Activated T-cell treated with anti-CD3 and anti-CD28 coated beads, Interleukin-2, amount 50 U/mL, for 24 hours (primary cell): ENCODE measurements at places on chromosomes 4 and X.

GRCh38 chrX:127571834-127572233 lies 480.4 kb downstream of the ACTRT1 start:
- DNase-seq, result no peak

GRCh38 chr4:120819805-120820437 lies 102.6 kb downstream of the PRDM5 start:
- no peak for DNase-seq

DNA sequence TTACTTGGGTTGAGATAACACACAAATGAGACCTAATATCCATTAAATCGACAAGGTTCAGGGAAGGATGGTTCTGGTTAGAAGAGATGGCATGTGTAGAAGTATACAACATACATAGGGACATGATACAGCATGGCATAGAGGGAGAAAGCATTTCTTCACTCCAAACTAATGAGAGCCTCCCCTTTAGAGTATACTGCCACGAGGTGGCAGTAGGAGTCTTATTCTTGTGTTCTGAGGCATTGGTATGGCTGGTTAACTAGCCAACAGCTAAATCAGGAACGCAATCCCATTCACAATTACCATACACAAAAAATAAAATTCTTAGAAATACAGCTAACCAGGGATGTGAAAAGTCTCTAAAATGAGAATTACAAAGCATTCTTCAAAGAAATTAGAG lies 29.1 kb upstream of the TRO start:
- no peak for DNase-seq

- DNase-seq, result no peak
Measured at GRCh38 chr4:135492439-135492838, 1290.8 kb upstream of the PABPC4L start.

- DNase-seq, result no peak
Measured at GRCh38 chr4:31194823-31195222, 474.7 kb downstream of the PCDH7 start.

- no peak for DNase-seq
Measured at GRCh38 chr4:59570860-59571476, 1629.2 kb upstream of the ADGRL3 start.

- DNase-seq, result no peak
Measured at GRCh38 chrX:18036394-18036793, 175.3 kb upstream of the RAI2 start.

GRCh38 chr4:73673286-73673685 lies 53.0 kb upstream of the RASSF6 start:
- no peak for DNase-seq

DNA sequence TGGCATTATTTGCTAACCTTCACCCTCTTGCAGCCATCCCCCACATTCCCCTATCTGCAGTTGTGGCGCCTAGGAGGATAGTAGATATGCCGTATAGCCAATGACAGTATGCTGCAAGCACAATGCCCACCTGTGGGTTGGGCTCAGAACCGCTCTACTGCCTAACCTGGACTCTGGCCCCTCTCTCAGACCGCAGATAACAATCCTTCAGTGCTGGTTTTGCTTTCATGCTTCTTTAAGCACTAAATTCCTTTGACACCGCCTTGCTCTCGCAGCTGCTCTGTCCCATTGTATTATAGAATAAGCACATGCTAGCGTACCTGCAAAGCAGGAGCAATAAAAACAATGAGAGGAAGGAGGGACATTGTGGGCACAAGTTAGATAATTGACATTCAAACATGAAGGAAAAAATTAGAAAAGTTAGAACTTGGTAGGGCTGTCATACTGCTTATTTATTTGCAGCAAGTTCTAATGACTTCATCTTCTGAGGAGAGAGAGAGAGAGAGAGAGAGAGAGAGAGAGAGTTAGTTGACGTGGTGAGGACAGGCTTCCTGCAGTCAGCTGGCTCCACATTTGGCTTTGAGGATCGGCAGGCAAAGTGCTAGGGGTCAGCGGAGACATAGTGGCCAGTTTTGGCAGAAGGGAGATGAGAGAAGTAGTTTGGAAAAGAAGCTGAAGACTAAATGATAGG lies 55.8 kb downstream of the WWC2 start:
- no peak for DNase-seq

DNA sequence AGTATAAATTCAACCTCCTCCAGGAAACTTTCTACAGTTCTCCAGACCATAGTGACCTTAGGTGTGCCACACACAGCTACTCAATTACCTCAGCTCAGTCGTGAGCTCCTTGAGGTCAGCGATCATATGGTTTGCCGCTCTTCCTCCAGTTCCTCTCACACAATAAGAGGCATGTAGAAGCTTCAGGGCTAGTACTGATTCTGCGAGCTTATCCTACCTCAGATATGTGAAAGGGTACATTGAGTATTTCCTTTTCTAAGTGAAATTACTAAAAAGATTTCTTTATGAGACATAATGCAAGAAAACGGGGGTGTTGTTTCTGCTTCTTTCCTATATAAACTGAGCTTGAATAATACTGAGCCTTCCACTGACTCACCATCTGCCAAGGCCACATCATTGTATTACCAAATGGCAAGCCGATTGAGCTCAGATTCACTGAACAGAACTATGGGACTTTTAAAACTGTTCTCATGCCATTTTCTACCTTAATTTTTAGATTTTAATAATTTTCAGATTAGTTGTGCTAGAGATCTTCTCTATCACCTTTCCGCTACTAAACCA lies 183.1 kb downstream of the HS6ST2 start:
- no peak for DNase-seq

DNA sequence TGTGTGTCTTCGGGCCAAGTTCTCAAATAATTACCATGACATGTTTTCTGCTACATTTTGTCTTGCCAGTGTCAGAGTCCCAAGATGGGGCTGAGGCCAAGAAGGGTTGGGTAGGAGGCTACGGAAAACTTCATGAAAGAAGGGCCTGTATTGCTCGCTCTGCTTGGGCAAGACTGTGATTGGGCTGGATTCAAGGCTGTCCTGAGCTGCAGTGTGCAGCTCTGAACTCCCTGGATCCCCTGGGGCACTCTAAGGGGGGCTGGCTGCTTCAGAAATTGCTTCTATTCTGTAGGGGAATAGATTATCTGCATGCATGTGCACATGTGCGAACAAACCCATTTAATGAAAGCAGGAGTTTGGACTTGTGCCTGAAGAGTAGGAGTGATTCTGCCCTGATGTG lies 13.6 kb downstream of the TSPAN6 start:
- DNase-seq, result no peak

DNA sequence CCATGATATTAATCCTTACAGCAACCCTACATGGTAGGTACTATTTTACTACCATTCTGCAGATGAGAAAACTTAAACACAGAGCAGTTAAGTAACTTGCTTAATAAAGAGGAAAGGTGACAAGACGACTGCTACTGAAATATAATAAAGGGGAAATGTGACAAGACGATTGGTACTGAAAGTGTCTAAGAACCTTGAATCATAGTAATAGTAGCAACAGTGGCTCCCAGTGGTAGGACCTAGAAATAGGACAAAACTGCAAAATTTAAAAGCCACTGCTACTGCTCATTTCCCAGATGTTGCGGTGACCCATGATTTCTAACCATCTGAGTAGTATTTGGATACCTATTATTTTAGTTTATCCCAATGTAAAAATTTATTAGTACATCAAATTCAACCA lies 89.5 kb downstream of the TASL start:
- no peak for DNase-seq
